ENCODE measurements at places on chromosomes 3 and 15.

GRCh38 chr3:43248185-43248583, 38.2 kb upstream of the SNRK start:
- DNase-seq, result no peak

DNA sequence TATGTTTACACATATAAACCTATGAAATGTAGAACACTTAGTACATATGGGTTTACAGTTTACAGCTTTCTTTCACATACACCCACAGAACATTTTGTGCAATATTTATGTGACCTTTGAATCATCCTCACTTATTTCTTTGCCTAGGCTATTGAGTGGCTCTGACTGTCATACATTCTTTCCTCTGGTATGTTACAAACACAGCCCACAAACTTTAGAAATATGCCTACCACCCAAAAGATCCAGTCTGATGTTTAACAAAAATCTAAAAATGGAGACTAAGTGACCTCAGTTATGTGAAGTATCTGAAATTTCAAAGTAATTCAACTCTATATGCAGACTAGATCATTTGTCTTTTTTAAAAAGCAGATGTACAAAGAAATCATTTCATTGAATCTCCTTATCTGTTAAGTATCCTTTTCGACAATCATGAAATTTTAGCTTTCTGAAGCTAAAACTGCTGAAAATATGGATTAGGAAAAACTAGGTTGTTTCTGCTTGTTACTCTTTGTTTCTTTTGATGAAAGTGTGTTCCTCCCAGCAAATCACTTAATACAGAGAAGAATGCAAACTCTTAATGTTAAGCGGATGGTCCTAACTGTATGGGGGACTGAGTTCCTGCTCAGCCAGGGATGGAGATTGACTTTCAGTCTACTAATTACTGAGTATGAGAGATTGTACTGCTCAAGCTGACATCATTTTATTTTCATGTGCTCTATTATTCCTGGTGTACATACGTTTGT, 27.7 kb downstream of the CCDC54 start:
- DNase-seq, result no peak

DNA sequence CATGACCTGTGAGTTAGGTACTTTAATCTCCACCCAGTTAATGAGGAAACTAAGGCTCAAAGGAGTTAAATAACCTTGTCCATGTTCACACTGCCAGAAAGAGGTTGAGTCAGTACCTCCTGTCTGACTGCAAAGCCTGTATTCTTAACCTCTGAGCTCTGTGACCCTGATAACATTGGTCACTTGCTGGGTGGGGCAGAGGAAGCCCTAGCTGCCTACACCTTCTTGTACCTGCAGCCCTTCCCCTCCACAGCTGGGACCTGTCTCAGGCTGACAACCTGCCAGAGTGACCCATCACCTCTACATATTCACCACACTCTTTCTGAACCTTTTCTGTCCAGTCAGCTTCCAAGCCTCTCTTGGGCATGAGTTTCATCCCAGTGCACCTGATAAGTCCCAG, 106.1 kb upstream of the HES1 start:
- no peak for DNase-seq

DNA sequence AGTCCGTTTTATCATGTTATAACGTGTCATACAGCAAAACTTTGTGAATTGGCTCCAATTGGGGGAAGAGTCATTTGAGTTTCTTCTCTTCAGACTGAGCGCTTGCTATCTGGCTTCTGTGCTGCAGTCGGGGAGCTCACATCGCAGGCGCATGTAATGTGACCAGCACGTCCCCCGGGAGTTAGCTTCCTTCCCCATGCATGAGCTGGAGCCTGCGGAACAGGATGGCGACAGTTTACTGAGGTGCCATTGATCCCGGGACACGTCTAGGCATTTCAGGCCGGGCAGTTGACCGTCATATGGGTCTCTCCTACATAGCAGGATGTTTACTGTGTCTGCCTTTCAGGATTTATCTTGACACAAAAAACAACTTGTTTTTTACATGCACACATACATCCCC, 44.8 kb downstream of the CMTM8 start:
- DNase-seq, result no peak

- DNase-seq, result no peak
These were observed 66.6 kb downstream of the PIK3CB start for GRCh38 chr3:138768125-138768524.

DNA sequence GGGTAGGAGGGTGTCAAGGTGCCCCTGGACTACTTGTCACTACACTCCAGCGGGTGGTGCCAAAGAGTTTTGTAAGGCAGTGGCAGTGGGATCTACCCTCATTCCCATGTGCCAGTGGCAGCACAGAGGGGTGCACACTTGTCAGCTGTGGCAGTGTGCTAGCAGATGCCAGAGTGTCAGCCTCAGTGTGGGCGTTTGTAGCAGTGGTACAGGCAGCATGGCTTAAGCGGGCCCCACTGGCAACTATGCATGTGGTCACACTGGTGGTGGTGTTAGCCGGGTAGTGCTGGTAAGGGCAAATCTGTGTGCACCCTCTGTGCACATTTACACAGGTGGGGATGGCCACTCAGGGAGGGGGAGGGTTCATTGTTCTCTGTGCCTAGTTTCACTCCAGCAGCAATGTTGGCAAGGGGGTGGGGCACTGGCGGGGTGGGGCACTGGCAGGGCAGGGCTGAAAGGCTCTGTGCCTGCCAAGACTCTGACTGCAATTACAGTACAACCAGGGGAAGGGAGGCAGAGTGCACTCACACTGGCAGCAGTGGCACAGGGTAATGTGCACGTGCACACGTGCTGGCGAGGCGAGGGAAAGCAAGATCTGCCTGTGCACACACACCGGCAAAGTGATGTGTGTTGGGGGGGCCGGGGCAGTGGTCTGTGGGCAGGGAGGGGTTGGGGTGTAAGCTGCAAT, 31.8 kb downstream of the MYO9A start:
- no peak for DNase-seq

DNA sequence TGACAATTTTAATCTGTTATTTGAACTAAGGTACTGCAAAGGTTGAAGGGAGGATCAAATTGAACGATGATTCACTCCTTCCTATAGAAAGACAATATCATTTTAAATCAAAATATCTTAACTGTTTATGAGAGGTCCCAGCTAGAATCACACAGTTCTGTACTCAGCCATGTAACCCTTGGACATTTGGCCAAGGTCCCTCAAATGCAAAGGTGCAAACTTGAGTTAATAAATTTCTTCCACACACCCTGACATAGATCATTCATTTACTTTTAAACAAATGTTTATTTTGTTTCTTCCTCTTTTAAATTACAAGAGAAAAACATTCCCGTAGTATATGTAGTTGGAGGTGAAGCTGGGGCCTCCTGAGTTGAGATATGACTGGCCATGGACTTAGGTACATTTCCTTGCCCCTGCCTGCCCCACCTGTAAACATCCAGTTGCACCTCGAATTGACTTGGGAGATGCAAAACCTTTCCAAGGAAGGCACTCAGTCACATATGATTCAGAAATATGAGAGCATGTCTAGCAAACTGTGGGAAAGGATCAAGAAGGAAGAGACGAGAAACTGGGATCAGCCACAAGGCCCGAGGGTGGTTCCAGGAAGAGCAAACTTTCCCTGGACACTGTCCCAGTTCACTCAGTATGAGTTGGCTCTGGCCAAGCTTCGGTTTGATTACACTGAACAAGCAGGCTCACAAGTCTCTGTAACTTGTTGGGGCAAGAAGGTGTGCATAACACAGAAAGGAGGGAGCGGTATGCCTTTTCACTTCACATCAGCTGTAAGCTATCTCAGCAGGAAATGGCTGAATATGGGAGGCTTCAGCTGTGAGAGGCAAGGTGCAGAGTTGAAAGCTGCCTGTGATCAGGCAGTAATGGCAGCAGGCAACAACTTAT, 6.7 kb downstream of the TNFSF10 start:
- DNase-seq, result no peak

DNA sequence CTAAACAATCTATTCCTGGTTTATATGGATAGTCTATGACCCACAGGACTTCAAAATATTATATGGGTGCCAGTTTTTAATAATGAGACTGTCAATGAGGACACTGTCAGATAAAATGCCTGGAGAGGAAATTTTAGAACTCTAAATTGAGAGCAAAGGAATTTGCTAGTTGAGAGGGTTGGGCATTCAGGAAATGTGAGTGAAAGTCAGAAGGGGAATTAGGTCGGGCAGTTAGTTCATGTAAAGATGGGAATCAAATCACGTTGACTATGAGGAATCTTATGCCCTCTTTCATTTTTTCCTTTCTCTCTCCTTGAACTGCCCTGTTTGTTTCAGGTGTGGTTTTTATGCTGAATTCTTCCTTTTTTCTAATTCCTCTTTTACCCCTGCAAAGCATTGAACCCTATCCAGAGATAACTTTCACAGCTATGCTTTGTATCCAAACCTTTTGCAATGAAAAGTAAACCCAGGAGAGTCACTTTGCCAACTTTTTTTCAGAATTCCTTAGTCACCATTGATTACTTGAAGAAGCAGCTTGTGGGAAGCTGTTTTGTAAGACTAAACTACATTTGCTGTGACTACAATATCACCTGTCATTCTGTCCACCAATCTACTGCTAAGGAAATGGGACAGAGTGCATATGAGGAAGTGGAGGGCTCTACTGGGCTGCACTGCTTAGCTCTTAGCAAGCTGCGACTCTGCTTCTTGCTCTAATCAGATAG, 27.8 kb downstream of the CHP1 start:
- no peak for DNase-seq

GRCh38 chr3:116226266-116226665, 219.0 kb downstream of the LSAMP start:
- no peak for DNase-seq

- DNase-seq, result no peak
These were observed 135.5 kb downstream of the GHSR start for GRCh38 chr3:172312711-172313110.

GRCh38 chr15:56249092-56249491, 5.4 kb upstream of the RFX7 start:
- DNase-seq, result no peak

DNA sequence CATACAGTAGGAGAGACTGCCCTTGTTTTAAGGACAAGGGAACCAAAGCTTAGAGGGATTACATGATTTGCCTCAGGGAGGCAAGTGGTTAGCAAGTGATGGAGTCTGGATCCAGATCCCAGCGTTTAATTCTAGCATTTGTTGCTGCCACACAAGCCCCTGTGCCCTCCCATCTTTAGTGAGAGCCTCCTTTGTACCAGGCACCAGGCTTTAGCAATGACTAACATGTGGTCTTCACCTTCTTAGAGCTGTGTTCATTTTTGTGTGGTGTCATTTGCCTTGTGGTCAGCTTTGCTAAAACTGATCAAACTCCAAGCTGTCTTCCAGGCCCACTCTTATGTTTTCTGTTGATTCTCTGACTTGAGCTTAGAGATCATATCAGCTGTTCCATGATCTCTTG, 290.5 kb downstream of the RPLP1 start:
- DNase-seq, result no peak

- DNase-seq, result no peak
These were observed 19.9 kb downstream of the DNASE1L3 start for GRCh38 chr3:58190882-58191281.

- no peak for DNase-seq
These were observed 256.5 kb downstream of the SHQ1 start for GRCh38 chr3:72591522-72592421.

DNA sequence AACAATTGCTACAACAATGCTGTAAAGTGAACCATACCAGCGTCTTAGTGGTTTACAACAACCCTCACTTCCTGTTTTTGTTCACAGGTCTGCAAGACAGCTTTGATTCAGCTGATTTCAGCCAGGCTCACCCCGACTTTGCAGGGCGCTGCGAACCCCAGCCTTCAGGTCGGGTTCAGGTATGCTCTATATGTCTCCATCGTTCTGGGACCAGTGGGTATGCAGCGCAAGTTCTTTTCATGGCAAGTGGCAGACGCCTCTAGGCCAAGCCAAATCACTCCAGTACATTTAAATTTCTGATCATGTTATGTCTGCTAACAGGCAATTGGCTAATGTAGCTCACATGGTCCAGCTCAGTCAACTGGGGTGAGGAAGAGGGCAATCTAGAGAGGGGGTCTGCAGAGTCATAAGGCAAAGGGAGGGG, 52.4 kb upstream of the RGMA start:
- no peak for DNase-seq

All from NCI-H2171 (cell line).